ENCODE measurements at places on chromosomes 16 and 17.

GRCh38 chr17:31488264-31488981 is 96.9 kb downstream of the RAB11FIP4 start:
- no peak for DNase-seq

- no peak for DNase-seq
These were observed 17.3 kb downstream of the COTL1 start for GRCh38 chr16:84600343-84601229.

DNA sequence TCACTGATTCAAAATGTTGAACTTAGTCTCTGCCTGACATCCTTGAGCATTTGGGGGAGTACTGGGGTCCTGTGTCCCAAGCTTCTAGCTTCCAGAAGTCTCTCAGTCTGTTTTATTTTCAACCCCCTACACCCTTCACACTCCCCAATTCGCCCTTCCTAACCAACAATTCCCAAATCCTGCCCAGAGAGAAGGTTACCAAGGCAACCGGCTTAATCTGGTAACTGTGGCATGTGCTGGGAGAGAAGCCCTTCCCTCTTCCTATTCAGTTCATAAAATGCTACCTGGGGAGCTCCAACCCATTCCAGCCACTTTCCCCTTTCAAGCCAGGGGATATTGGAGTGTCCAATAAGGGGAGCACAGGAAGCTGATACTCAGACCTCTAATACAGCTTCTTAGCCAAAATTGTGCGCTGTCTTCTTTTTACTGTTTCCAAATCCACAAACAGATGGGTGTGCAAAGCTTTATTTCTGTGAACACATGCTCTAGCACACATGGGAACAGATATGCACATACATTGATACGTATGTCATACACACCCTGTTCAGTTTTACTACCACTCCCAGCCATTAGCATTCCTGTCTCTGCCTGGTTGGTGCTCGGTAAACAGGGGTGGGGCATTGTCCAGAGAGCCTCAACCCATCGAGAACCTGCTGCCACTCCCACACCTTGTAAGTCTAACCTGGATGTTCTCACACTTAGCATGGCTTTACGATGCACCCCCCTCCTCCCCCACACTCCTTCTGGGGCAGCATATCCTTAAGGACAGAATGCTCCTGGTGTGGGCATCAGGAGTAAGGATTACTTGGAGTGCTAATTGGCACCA is 1.1 kb upstream of the RAPGEFL1 start:
- no peak for DNase-seq

DNA sequence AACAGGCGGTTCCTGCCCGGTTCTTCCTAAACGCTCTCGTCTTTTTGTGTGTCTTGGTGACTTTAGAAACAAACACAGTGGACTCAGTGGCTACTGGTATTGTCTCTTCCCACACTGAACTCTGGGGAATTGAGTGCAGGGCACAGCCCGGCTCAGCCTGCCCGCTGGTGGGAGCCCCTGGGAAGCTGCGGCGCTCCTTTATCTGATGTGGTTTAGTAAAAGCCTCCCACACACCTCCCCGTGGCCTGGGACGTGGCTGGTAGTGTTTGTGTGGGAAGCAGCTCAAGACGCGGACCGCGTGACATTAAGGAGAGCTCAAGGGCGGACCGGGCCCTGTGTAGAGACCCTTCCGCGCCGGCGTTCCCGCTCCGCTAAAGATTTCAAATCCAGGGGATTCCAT is 55.4 kb upstream of the PVALEF start:
- DNase-seq, result no peak

GRCh38 chr16:55662644-55663031 is 6.8 kb downstream of the SLC6A2 start:
- DNase-seq, result no peak

DNA sequence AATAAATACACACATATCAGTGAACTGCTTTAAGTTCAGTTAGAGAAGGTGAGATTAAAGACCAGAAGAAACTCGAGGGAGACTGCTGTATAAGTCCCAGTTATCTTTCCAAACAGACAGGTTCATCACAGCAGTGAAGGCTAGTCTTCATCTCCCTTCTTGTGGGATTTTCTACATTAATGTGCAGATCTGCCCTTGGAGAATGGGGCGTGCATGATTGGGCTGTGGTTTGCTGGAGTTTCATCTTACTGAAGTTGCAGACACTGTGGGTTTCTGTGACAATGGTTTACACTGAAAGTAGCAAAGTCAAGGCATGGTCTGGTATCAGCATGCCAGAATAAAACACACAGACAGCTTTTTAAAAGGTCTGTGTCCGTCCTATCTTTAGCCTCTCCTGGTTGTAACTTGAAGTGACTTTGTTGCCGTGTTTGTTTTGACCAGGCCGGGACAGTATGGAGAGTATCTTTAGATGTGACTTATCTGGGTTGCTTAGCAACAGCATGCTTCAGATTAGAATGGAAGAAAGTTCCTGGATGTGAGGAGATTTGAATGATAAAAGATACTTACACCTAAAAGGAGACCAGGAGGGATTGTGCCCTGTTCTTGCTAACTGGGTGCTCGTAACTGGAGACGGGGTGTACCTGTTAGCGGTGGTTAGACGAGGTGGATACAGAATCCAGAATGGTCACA is 16.1 kb downstream of the NAA60 start:
- DNase-seq, result no peak

GRCh38 chr17:1636732-1637285 is 8.2 kb upstream of the SLC43A2 start:
- no peak for DNase-seq

DNA sequence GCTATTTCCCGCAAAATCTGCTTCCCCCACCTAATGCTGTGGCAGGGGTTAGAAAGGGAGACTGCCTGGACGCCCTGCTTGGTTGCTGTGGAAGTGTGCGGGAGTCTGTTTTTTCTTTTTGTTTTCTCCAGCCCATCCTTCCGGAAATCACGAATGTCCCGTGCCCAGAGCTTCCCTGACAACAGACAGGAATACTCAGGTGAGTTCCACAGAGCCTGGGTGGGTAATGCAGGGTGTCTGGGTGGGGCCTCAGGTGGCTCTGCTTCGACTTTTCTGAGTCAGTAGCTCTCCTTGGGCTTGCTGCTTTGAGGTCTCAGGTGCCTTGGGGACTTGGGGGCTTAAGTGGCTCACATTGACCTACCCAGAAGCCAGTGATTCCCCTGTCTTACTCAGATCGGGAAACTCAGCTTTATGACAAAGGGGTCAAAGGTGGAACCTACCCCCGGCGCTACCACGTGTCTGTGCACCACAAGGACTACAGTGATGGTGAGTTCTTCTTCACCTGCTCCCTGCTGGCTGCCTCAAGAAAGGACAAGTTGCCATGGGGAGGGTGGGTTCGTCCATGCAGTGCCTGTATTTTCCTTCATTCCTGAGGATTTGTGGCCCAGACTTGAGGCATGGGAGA is 11.4 kb downstream of the LIMD2 start:
- no peak for DNase-seq

DNA sequence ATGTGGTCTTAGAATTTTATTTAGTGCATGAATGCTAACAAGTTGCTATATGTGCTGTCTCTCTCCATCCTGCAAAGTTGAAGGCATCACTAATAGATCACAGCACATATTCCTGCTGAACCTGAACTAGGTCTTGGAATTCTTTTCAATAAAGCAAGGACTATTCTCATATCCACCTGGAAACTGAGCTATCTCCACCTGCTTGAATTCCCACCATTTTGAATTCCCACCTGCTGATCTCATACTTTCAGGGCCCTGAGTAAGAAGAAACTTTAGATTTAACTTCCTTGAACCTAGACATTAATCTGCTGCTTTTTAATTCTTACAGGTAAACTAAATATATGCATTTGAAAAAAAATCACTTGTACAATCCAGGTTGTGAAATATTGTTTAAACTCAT is 445.3 kb upstream of the CCL2 start:
- DNase-seq, result no peak

GRCh38 chr17:30091121-30091670 is 25.4 kb upstream of the NSRP1 start:
- no peak for DNase-seq

DNA sequence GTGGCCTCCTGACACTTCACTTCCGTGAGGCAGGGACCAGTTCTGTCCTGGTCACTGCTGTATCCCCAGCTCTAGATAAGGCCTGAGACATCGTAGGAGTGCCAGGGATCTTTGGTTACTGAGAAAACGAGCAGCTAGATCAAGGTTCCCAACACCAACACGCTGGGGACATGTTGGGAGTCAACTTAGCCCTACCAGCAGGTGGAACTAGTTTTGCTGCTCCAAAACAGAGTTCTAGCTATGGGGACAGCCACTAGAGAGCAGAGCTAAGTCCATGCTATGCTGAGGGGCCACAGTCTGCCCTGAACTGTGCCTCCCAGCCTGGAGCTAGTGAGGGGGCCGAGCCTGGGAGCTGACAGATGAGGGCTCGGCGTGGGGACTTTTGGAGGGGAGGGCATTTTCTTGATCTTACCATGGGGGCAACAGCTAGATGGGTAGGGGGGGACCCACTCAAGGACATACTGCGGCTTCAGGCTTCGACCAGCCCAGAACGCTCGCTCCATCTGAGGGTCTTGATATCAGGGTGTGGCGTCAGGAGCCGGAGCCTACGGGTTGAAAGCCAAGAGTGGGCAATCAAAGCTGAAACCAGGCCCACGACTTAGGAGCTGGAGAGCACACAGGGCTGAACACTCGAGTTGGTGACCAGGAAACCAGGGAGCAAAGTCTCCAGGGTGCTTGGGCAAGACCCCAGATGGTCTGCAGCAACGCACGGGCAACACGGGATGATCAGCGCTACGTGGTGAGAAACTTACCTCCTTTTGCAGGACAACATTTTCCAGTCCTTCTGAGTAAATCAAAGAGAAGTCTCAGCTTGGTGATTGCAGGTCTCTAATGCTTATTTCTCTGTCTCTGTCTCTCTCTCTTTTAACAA is 13.4 kb downstream of the SNX20 start:
- DNase-seq, result no peak

- no peak for DNase-seq
These were observed 15.4 kb upstream of the HELZ start for GRCh38 chr17:67260170-67260987.

DNA sequence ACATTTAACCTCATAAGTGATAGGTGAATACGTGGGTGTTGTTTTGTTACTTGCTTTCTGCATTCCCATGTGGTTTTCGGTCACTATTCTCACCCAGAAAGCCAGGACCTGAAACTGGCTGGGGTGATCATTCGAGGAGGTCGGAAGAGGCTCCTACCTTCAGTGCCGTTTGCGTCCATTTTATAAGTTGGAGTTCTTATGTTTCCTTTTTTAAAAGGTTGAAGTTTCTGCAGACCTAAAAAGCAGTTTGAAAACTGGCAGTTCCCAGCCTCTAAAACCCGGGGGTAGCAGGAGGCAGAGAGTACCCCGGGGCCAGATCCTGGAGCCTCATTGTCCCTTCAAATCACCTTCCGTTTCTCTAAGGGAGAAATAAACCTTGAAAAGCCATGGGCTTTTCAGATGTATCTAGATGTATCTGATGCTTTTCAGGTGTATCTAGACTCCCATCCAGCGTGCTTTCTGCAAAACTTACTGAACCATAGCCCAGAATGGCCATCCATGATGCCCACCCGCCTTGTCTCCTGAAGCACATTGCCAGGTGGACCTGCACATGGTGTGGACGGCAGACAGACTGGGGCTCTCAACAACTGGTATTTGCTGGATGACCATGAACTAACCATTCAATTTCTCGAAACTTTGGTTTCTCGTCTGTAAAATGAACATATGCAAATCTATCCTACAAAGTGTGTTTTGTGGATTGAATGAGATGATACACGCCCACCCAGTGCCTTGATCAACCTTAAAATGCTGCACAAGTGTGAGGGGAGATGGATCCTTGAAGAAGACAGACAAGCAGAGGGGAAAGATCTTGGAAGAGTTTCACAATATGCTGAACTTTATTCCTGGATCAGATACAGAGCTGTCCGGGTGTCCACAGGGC is 1.3 kb downstream of the NLRC5 start:
- DNase-seq, result no peak

DNA sequence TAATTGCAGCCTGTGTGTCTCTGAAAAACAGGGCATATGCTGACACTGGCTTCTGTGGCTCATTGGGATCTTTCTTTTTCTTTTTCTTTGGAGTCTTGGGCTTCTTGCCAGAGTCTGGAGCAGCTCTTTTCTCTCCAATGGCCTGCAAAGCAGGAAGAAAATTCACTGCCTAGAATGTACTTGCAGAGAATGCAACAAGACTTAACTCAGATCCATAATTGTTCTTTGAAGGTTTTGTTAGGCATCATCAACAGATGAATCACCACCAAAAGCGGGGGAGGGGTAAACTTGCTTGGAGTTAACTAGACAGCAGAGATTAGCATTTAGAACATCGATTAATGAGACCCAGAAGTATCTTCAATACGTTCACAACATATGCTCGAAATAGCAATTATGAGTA is 100.9 kb downstream of the TOX3 start:
- DNase-seq, result no peak

- DNase-seq, result no peak
These were observed 504 bp downstream of the ERN1 start for GRCh38 chr17:64129515-64129764.

- no peak for DNase-seq
These were observed 14.7 kb upstream of the KLHL36 start for GRCh38 chr16:84633622-84634021.

DNA sequence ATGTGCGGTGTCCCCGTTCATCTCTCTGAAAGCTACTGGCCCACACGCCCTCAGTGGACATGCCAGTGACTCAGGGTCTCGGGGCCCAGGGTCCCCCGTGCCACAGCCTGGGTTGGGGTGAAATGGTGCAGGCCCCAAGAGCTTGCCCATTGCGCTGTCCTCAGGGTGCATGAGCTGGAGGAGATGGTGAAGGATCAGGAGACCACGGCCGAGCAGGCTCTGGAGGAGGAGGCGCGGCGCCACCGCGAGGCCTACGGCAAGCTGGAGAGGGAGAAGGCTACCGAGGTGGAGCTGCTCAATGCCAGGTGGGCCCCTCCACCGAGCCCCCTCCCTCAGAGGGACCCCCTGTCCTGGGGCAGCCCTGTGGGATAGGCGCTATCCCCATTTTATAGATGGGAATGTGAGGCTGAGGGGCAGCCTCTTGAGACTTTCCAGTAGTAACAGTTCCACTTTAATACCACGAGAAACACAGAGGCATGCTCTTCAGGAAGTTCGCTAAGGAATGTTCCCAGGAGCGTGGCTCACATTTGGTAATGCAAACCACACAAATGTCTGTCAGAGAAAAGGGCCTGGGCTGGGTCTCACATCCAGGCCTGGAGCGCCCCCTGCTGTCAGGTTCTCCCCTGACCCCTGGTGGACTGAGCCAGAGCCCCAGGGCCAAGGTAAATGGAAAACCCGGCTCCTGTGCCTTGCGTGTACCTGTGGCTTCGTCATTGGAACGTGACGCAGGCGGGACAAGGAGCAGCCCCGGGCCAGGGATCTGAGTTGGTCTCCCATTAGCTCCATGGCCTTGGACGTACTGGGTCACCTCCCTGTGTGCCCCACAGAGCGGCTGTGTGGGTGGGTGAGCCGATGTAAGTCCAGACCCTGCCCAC is 133.7 kb downstream of the RAB11FIP4 start:
- peak; percentile 86 for DNase-seq
